Activated naive CD4-positive, alpha-beta T cell (primary cell): ENCODE measurements at places on chromosomes 1 and 21.

- DNase-seq, result no peak
Measured at GRCh38 chr1:112504001-112504660, 4.6 kb upstream of the WNT2B start.

- DNase-seq, result no peak
Measured at GRCh38 chr1:70528590-70529333, 117.7 kb downstream of the CTH start.

GRCh38 chr1:31923901-31924535 lies 14.2 kb downstream of the PTP4A2 start:
- DNase-seq, result no peak

DNA sequence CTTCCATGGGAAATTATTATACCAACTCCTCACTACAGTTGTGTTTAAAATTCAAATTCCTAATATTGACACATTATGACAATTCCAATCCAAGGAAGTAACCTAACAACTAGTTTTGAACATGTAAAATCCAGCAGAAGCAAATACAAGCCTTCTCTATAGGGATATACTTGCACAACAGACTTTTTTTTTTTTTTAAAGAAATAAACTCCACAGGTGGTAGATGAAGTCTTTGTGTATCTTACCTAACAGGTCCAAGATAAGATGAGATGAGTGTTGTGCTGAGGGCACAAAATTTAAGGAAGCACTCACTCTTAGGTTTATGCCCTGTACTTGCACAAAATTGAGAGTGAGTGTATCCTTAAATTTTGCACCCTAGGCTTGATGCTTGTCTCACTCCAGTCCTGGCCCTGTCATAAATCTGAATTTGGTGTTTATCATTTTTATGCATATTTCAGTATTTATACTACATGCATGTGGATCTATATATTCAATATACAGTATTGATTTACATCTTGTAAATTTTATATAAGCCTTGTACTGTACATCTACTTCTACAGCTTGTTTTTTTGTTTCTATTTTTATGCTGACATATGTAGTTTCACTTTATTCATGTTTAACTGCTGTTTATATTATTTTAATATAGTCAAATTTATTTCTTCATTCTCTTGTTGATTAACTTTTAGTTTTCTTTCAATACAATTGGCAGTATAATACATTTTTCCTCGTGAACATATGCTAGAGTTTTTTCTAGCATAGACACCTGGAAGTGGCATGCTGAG lies 60.6 kb upstream of the RGL1 start:
- no peak for DNase-seq

GRCh38 chr21:26583769-26584168 lies 10.7 kb upstream of the CYYR1 start:
- DNase-seq, result no peak

GRCh38 chr1:243964915-243965314 lies 86.2 kb upstream of the ZBTB18 start:
- DNase-seq, result no peak

- DNase-seq, result peak; percentile 75
Measured at GRCh38 chr1:40668769-40669525, 3.5 kb upstream of the RIMS3 start.

DNA sequence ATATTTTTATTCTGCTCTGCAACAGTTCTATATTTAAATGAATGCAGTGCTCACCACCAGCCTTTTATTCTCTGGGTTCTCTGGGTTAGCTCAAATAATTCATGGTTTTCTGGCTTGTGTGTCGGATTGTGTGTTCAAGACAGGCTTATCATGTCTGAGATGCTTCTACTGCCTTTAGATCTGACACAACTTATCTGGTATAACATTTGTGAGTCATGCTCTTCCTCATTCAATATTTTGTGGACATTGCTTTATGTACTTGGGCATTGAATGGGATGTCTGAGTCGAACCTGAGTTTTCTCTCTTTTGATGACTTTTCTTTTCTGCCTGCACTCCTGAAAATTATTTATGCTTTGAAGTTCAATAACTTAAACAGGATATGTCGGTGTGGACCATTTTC lies 17.6 kb upstream of the PKP1 start:
- DNase-seq, result no peak

DNA sequence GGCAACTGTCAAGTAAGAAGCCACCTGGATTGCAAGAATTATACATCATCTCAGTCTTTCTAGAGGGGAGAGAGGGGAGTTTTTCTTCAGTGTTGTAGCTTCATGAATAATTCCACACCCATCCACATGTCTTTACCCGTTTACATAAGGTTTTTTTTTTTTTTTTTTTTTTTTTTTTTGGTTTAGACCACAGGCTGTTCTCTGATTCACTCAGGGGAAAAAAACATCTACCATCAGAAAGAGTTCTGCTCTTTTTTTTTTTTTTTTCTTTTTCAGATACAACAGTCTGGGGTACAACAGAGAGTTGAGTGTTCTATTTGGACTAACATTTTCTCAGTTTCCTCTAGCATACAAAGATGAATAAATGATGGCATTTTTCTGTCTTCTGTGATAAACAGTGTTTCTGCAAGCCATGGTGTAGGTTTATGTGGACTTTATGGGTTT lies 4.9 kb upstream of the KIF14 start:
- no peak for DNase-seq

- DNase-seq, result no peak
Measured at GRCh38 chr1:210598135-210598652, 269.5 kb downstream of the HHAT start.

DNA sequence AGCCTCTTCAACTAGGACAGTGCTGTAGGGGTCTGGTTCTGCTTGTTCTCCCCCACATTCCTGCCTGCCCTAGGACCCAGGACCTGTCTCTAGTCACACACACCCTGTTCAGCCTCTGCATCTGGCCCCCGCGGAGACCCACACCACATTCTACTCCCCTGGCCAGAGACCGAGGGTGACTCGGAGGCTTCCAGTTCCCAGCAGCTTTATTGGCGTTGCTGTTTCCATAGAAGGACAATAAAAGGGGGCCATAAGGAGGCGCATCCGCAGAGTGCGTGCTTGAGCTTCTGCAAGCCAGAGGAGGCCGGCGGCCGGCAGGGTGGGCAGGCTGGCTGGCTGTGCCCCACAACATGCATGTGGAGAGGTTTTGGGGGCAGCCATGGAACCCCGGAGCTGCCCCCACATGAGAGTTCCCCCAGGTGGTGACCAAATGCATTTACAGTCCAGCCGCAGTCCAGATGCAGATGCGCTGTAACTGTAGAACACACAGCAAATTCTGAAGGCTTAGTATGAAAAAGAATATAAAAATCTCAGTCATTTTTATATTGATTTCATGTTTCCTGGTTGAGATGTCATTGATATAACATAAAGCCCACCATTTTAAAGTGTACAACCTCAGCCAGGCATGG lies 52.4 kb downstream of the PDE9A start:
- DNase-seq, result no peak

GRCh38 chr1:158098256-158098655 lies 82.4 kb upstream of the CD1D start:
- DNase-seq, result no peak

- DNase-seq, result no peak
Measured at GRCh38 chr1:44616284-44616990, 57.8 kb downstream of the TMEM53 start.

GRCh38 chr1:56123421-56123820 lies 455.9 kb downstream of the PLPP3 start:
- no peak for DNase-seq

- peak; percentile 22 for DNase-seq
Measured at GRCh38 chr1:160997323-160998038, 23.5 kb downstream of the F11R start.

- no peak for DNase-seq
Measured at GRCh38 chr1:26789931-26790330, 2.2 kb downstream of the PIGV start.

DNA sequence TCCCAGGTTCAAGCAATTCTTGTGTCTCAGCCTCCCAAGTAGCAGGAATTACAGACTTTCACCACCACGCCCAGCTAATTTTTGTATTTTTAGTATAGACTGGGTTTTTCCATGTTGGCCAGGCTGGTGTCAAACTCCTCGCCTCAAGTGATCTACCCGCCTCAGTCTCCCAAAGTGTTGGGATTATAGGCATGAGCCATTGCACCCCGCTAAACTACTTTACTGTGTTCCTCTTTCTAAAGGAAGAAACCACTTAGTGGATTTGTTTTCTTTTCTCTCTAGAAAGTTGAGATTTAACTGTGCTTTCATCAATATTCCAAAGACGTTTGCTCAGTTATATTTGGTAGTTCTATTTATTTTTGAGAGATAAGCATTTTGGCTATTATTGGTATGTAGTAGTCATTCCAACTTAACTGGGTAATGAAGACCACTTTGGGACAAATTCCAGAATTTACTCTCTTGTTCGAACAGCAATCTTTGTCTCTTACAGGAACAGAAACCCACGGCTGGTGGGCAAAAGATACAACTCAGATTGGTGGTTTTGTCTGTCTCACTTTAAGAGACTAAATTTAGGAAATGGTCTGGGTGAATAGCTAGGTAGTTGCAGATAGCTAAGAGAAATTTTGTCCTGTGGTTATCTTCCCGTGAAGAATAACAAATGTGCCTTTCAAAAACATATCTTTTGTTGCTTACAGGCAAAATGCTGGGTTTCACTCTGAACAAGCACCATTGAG lies 103.5 kb upstream of the CD55 start:
- no peak for DNase-seq

- DNase-seq, result no peak
Measured at GRCh38 chr1:79264975-79265818, 258.7 kb upstream of the ADGRL4 start.

DNA sequence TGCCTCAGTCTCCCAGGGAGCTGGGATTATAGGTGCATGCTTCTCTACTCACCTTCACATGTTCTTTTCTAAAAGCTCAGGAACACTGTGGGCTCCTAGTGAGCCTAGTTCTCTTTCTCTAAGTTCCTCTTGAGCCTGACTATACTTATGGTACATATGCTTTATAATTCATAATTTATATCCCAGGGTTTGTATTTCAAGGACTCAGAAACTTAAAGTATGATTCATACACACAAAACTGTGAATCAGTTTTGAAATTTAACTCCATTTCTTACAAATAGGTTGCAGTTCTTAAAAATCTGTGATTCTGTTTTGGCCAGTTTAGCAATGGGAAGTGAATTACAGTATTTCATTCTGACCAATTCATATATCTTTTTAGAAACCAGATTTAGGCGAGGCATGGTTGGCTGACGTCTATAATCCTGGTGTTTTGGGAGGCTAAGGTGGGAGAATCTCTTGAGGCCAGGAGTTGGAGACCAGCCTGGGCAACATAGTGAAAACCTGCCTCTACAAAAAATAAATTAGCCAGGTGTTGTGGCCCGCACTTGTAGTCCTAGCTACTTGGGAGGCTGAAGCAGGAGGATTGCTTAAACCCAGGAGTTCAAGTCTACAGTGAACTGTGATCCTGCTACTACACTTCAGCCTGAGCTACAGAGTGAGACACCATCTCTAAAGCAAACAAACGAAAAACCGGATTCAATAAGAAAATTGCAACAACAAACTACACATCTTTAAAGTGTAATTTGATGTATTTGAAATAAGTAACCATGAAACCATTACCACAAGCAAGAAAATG lies 15.6 kb downstream of the RASAL2 start:
- no peak for DNase-seq

DNA sequence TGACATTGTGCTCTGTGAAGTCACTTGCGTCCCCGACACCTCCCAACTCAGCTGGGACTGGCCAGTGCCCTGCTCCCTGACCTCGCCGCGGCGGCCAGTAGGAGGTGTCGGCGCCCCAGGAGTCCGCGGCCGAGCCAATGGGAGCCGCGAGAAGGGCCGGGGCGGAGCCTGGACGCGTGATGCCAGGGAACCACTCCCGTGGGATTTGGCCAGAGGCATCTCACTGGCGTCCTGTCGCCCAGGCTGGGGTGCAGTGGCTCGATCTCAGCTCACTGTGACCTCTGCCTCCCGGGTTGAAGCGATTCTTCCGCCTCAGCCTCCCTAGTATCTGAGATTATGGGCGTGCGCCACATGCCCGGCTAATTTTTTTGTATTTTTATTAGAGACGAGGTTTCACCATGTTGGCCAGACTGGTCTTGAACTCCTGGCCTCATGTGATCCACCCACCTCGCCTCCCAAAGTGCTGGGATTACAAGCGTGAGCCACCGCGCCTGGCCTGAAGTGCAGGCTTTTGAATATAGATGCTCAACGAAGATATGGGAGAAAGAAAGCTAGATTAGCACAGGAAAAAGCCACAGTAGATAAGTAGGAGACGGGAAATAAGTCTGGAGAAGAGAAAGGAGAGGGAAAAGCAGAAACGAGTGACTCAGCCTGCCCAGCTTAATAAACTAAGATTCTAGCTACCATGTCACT lies 38.0 kb downstream of the ZBTB8OS start:
- no peak for DNase-seq

DNA sequence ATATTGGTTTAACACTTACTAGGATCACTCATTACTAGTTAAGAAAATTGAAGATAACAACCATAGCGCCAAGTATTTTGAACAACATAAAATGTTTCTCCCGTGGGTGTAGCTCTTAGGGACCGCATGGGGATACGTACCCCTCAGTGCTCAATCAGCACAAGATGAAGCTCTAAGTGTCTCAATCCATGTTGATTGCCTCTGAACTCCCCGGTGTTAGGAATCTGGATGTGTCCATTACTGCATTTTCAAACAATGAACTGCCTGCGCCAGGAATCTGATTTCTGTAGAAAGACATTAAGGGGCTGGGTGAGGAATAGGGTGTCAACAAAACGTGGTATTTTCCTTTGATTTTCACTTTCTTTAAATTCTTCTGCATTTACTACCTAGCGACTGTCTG lies 100.2 kb downstream of the LMO4 start:
- DNase-seq, result no peak

DNA sequence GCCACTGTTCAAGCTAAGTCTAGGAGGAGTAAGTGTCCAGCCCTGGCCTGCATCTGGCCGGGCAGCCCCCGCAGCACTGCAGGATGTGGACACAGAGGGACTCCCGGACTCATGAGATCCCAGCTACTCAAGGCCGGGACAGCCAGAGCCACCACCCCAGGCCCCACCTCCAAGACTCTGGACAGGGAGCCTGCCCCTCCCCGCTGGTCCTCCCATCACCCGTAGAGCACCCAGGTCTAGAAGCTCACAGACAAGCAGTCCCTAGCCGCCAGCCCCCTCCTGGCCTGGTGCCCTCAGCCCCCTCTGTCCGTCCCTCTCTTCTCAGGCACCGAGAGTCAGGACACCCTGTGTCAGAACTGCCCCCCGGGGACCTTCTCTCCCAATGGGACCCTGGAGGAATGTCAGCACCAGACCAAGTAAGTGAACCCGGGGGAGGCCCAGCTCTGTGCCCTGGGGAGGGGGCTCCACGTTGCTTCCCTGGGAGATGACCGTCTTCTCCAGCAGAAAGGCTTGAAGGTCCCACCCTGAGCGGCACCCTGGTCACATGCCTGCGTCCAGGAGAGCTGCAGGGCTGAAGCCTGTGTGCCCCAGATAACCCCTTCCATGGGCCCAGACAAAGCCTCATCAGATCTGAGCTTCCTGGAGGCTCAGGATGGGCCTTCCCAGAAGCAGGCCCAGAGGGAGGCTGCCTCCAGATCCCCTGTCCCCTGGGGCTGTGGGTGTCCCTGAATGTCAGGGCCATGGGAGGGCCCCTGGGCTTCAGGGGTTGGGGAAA lies 4.3 kb downstream of the TNFRSF14 start:
- no peak for DNase-seq
